ENCODE measurements at places on chromosomes 2 and 18. TPM values are rescaled to one million over a fixed set of nuclear protein-coding genes. Genes with fewer than 3 reads are reported as not detected.

Gene SP5
- polyA plus RNA-seq: 8.1 TPM

Gene TNFAIP6
- 2.4 TPM for polyA plus RNA-seq

Gene EFHD1
- 3.5 TPM for polyA plus RNA-seq

Gene UGT1A6
- not detected for polyA plus RNA-seq

Gene CHST9
- polyA plus RNA-seq: 3.3 TPM

Gene TMSB10
- polyA plus RNA-seq: 2,792 TPM

Gene PDE11A
- 0.25 TPM for polyA plus RNA-seq

Gene LCLAT1
- 12.4 TPM for polyA plus RNA-seq

Gene CLEC4F
- not detected for polyA plus RNA-seq

Gene MOGAT1
- not detected for polyA plus RNA-seq

Gene KCNG3
- 0.06 TPM for polyA plus RNA-seq

Gene COL6A3
- 679 TPM for polyA plus RNA-seq

Gene SP140L
- polyA plus RNA-seq: 13.5 TPM

Gene CLIP4
- 16.6 TPM for polyA plus RNA-seq

Gene SAG
- polyA plus RNA-seq: 0.11 TPM

Gene C1QL2
- polyA plus RNA-seq: 0.09 TPM

Gene ANKRD30BL
- polyA plus RNA-seq: 0.63 TPM

Gene GPBAR1
- polyA plus RNA-seq: 1.9 TPM

Gene RUFY4
- 0.29 TPM for polyA plus RNA-seq

Gene RNF144A
- 34.7 TPM for polyA plus RNA-seq

Gene DQX1
- polyA plus RNA-seq: 0.17 TPM

Gene SRD5A2
- 0.73 TPM for polyA plus RNA-seq

Gene ACMSD
- 1.8 TPM for polyA plus RNA-seq

Gene ELOA2
- polyA plus RNA-seq: not detected

Gene GKN2
- polyA plus RNA-seq: 1.5 TPM

Gene TSPYL6
- polyA plus RNA-seq: 0.05 TPM

Gene BOLL
- not detected for polyA plus RNA-seq

Gene TRIM43
- not detected for polyA plus RNA-seq

Gene CPO
- polyA plus RNA-seq: 0.57 TPM

Gene REG3G
- not detected for polyA plus RNA-seq

Gene C2orf80
- polyA plus RNA-seq: 0.19 TPM

Gene ZNF396
- polyA plus RNA-seq: 3.0 TPM
